ENCODE measurements at places on chromosomes 5 and 9.

DNA sequence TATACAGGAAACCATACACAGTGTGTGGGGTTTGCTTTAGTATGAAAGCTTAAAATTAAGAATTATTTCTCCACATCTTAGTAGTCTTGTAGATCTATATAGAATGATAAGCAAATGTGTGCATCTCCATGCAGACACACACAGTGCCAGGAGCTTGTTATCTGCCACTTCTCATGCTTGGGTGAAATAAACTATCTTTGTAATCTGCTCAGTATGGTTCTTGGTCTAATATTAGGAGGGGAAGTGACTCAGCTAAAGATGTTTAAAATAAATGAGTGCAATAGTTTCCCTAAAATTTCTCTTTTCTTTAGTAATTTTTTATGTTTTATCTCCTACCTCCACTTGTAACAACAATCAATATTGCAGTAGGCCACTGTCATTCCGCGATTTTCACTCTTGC lies 689.6 kb downstream of the TAF11L14 start:
- no peak for DNase-seq

- no peak for DNase-seq
Measured at GRCh38 chr5:88888291-88888690, 5.3 kb upstream of the MEF2C start.

- DNase-seq, result no peak
Measured at GRCh38 chr5:150112201-150113046, 26.1 kb upstream of the CSF1R start.

- no peak for DNase-seq
Measured at GRCh38 chr5:168734620-168735300, 155.6 kb upstream of the PANK3 start.

DNA sequence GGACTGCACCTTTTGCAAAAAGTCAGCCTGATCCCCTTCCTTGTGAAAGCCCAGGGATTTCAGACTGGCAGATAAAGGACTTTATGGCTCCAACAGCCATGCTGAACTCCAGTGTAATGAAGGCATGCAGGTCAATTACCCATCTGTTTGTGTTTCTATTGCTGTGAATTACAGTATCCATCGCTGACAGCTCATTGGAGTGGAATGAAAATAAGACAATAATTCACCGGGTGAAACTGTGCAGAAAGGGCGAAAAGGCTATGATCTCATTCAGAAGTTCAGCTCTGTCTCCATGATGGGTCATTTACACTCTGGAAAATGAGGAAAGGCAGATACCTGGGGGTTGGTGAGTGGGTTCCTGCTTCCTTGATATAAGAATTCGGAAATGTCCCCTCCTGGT lies 148.0 kb downstream of the BRINP1 start:
- no peak for DNase-seq

- DNase-seq, result no peak
Measured at GRCh38 chr9:137417161-137418021, 5.6 kb downstream of the EXD3 start.

DNA sequence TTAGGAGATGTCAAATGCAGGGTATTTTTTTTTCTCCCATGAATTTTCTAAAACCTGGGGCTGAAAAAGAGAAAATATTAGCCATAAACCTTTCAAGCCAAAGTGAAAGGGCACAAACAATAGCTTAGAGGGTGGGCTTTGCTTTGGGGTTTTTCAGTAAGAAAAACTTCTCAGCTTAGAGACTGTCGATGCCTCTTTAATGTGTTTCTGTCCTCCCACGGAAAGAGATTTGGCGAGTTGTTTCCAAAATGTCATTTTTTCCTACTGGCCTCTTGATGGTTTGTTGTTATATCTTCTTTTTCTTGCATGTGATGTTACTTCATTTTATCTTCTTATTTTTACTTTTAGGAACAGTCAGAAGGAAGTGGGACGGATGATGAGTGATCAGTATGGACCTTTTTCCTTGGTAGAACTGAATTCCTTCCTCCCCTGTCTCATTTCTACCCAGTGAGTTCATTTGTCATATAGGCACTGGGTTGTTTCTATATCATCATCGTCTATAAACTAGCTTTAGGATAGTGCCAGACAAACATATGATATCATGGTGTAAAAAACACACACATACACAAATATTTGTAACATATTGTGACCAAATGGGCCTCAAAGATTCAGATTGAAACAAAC lies 177.3 kb downstream of the SMARCA2 start:
- no peak for DNase-seq

GRCh38 chr5:38808666-38809343 lies 37.0 kb upstream of the OSMR start:
- no peak for DNase-seq

DNA sequence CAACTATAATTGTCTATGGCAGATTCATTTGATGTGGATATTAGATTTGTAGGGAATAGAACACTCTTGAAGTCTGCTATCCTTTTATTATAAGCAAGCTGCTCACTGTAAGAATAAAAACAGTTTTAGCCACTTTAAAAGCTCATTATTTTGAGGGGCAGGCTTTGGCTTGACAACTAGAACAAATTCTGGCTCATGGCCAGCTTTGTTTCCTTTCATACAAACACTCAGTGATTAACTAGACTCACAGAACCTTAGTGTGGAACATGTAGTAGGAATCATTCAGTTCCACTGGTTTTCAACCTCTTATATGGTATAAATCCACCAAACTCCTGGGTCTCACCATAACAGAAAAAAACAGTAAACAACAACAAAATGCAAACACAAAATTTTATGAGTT lies 27.4 kb upstream of the CEP120 start:
- no peak for DNase-seq

DNA sequence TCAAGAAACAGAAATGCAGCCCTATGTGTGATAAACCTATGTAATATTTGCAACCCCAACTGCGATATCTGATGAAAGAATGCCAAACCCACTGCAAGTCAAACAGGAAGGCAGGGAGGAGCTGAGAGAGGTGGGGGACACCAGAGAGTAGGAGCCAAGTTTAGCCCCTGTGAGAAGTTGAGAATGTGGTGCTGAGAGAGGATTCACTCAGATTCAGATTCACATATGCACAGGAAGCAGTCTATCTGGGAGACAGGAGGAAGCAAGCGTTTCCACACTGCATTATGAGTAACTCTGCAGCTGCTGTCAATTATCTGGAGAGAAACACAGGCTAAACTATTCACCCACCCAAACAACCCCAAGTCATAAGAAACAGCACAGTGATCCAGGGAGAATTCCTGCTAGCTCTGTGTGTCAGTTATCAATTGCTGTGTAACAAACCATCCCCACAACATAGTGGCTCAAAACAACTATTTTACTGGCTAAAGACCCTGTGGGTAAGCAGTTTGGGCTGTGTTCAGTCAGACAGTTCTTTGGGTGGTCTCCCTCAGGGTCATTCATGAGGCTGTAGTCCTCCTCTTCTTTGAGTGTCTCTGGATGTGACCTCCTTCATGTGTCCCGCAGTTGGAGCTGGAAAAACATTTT lies 161.9 kb upstream of the RAI14 start:
- no peak for DNase-seq

DNA sequence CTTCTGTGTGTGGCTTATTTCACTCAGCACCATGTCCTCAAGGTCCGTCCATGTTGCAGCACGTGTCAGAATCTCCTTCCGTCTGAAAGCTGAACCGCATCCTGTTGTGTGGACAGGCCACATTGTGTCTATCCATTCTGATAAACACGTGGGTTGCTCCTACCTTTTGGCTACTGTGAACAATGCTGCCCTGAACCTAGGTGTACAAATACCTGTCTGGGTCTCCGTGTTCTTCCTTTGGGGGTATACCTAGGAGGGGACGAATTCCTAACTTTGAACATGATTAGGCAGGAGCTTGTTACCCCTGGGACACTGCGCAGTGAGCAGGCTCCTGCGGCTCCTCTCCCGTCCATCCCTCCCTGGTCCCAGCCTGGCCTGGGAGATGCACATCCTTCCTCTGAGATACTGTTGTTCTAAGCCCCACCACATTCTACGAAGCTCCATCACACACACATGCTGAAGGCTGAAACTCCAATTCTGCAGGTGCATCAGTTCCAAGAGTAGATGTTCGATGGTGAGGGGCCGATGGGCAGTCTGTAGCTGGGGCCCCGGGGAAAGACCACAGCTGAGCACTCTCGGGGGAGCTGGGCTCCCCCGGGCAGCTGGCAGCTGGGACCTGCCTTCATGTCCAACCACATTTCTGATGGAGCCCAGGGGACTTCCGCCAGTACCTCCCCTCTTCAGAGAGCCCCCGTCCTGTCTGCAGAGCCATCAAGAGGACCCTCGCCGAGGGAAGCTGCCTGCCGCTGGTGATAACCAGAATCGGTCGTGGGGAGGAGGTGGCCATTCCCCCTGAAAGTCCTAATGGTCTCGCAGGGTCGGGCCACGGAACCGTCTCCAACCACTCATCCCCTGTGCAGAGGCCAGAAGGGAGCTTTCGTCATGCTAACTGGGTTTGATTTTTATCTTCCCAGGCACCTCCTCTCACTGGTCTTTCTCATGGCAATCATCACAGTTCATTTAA lies 120.9 kb downstream of the COL23A1 start:
- no peak for DNase-seq

DNA sequence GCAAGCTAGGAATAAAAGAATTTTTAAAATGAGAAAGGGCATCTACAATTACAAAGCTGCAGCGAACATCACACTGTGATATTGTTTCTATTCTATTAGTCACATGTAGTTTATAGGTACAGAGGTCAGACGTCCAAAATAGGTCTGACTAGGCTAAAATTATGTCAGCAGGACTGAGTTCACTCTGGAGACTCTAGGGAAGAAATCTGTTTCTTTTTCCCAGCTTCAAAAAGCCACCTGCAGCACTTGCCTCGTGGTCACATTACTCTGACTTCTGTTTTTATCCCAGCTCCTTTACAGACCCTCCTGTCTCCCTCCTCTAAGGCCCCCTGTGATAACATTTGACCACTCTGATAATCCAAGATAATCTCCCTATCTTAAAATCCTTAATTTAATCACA lies 5.1 kb upstream of the CKS2 start:
- no peak for DNase-seq
